ENCODE measurements at places on chromosomes 12 and 14.

DNA sequence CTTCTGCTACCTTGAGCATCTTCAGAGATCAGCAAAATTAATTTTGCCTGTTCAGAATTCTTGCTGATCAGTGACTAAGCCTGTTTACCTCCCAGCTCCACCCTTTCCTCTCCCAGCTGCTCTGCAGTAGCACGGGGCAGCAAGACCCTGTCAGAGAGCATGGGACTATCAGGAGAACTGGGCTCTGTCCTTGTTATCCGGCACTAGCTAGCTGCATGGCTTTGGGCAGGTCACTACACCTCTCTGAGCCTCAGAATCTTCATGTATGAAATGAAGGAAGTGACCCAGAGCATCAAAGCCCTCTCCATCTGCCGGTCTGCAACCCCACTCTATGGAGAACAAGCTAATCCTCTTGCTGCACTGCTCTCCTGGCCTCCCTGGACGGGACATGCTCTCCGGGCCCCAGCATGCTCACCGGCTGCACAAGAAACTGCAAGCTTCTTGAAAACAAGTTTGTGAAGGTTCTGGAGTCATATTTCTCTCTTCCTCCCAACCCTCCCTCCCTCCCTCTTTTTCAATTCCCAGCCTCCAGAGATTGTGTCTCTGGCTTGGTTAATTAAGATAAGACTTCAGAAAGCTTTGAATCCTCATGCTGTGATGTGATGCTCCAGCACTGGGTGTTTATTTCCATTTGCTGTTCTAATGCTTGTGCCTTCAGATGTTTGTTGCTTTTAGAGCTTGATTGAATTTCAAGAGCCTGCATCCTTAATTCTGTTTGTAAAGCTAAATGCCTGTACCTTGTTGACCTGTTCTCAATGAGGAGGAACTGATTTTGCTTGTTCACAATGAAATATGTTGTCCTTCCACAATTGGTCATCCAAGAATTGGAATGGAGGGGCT lies 101.1 kb downstream of the CRACR2A start:
- DNase-seq: no peak

- no peak for DNase-seq
Observed at GRCh38 chr14:90620568-90621077, 195.6 kb downstream of the TTC7B start.

DNA sequence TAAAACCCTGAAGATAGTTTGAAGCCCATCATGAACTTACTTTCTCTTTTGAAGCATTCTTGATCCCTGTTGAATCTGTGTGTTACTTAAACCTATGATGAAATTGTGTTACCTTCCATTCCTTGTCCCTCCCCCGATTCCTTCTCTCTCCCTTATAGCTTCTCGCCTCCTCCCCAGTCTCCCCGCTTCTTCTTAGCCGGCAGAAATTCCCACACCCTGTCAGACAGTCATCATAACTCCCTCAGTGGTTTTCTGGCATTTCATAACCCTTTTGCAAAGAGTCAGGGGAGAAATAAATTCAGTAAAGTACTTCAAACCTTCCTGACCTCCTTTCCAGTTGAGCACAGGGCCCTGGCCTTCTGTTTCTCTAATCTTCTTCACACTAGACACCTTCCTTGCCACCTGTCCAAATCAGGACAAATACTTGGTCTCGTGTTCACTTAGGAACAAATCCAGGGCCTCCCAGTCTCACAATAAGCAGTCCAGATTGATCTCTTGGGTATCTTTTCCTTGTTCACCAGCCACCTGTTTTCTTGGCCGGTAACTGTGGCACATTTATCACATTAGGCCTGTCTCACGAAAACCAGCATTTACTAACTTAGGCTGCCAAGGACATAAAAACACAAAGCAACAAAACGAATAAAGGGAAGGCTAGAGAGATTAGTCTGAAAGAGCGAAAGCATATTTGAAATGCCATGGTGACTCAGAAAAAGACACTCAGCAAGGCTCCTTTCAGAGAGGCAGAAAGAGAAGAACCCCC lies 355.9 kb downstream of the TMTC2 start:
- no peak for DNase-seq

DNA sequence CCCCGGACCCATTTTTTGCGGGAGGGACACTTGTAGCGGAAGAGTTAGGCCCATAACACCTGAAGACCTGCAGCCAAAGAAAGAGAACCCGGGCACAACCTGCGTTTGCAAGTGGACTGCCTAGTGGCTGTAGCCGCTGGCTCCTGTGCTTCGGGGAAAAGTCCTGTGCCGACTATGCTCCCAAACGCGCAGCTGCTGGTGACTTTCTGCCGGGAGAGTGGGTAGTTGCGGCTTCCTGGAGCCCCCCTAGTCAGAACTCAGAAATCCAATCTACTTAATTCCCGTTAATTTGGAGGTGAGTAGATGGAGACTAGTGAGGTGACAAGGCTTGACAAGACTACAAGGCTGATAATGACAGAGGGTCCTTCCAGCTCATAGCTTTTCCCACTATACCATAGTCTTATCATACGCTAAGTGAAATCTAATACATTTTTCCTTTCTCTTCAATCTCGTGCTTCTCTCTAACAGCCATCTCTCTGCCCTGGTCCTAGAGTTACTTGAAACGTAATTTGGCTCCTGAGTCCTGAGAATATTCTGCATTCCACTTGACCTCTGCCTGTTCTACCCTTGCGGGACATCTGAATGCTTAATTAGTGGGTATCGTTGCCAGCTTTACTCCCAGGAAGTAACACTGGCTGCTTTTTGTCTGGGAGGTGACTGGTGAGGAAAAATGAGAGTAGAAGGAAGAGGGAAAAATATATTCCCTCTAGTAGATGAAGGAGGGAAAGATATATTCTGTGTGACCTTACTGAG lies 556 bp downstream of the MTHFD1 start:
- no peak for DNase-seq

- no peak for DNase-seq
Observed at GRCh38 chr12:59823567-59823966, 227.7 kb downstream of the SLC16A7 start.

DNA sequence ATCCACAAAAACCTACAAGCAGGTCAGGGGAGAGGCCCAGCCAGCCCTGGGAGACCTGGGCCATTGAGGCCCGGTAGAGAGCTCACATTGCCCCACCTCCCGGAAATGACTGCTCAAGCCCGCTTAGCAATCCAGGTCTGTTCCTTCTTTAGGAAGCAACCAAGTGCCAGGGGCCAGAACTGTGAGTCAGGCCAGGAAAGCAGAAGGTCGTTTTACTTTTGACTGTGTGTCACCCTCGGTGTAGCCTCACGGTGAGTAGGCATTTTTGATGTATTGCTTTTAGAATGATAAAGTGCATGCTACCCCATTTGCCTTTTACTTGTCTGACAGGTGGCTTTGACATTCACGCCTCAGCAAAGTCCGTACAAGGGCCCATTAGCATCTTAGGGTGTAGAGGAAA lies 25.4 kb upstream of the PWP1 start:
- DNase-seq: no peak

GRCh38 chr12:95646781-95647190 lies 95.5 kb upstream of the USP44 start:
- DNase-seq: no peak

DNA sequence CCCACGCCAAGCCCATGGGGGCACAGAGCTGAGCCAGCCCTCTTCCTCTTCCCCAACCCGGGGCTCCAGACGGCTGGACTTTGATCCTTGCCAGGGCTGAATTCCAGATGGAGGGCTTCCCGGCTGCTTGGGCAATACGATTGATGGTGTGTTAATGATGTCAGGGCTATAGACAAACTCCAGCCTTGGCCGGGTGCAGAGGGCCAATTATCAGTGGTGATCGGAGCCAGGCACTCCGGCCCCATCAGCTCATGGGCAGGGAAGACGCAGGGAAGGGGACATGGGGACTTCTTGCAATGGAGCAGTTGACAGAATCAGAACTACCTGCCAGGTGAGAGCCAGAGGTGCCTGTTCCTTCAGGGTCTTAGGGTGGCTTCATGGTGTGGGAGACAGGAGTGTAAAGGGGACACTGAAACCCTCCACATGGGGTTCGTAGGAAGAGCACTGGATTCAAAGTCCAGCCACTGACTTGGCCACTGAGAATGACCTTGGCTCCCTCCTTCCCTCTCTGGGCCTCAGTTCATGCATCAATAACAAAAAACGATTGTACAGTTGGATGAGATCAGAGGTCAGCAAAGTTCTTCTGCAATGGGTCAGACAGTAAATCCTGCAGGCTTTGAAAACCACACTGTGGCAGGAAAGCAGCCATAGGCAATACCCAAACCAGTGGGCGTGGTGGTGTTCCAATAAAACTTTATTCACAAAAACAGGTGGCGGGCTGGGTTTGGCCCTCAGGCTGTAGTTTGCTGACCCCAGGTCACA lies 333.7 kb downstream of the MED13L start:
- no peak for DNase-seq

DNA sequence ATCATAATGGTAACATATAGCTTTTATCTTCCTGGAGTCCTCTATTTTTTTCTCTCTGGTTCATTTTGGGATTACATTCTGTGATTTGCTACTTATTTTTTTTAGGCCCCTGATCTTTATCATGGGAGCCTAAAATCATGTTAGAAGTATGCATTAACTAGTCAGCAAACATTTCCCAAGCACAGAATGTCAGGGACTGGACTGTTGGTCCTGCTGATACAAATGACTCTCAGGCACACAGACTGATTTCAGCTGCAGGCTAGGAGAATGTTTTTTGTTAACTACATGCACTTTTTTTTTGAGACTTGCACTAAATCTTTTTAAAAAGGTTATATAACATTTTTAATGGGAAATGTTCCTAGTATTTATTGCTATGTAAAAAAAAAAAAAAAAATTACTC lies 131.1 kb downstream of the ACSS3 start:
- no peak for DNase-seq

DNA sequence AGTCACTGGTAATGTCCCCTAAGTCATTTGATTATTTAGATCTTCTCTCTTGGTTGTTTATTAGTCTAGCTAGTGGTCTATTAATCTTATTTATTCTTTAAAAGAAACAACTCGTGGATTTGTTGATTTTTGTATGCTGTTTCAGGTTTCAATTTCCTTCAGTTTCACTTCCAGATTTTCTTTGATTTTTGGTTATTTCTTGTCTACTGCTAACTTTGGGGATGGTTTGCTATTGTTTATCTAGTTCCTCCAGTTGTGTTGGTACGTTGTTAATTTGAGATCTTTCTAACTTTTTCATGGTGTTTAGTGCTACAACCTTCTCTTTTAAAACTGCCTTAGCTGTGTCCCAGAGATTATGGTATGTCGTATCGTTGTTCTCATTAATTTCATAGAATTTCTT lies 18.5 kb upstream of the CD69 start:
- no peak for DNase-seq

GRCh38 chr14:64012720-64013119 lies 159.9 kb downstream of the SYNE2 start:
- DNase-seq: no peak

GRCh38 chr12:57609101-57609780 lies 2.0 kb upstream of the ARHGEF25 start:
- no peak for DNase-seq

- DNase-seq: no peak
Observed at GRCh38 chr12:65086236-65086635, 34.9 kb downstream of the WIF1 start.

DNA sequence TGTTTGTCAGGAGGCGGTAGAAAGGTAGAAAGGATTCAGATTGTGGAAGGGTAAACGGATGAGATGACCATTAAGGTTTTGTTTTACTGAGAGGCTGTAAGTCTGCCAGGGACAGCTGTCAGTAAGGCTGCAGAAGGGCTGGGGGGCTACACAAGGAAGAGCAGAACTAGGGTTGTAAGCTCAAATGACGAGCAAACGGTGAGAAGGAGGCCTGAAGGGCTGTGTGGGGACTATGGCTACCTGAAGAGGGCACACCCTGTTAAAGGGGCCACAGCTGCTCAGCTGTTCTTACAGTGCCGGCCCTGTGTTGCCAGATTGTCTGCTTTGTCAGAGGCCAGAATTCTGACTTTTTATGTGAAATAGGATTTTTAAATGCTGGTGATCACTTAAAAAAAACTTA lies 19.1 kb downstream of the VASH1 start:
- DNase-seq: no peak

DNA sequence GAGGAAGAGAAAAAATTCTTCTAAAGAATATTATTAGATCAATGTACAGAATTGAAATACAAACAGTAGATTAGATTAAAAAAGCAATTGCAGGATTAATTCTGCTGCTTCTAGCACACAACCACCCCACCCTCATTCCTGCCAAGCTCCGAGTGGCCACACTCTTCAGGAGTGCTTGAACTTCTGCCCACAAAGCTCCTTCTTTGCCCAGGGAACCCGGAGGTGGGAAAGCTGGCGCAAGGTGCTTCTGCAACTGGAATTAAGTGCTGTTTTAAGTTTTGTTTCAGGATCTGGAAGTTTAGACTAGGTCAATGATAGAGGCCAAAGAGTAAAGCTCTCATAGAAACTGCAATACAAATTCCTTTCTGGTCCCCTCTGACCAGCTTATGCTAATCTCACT lies 94.1 kb upstream of the BMP4 start:
- DNase-seq: no peak

- DNase-seq: no peak
Observed at GRCh38 chr12:111664961-111665865, 20.5 kb downstream of the BRAP start.

GRCh38 chr14:49306152-49306751 lies 279.9 kb downstream of the RPS29 start:
- DNase-seq: no peak

All from effector memory CD4-positive, alpha-beta T cell (primary cell).